ENCODE measurements at places on chromosomes 4 and X.
A peak's percentile ranks its signal among the peaks of the same experiment; 100 is the strongest.

- DNase-seq, result peak; percentile 6
Observed at GRCh38 chrX:155048977-155049619, 21.8 kb downstream of the CMC4 start.

DNA sequence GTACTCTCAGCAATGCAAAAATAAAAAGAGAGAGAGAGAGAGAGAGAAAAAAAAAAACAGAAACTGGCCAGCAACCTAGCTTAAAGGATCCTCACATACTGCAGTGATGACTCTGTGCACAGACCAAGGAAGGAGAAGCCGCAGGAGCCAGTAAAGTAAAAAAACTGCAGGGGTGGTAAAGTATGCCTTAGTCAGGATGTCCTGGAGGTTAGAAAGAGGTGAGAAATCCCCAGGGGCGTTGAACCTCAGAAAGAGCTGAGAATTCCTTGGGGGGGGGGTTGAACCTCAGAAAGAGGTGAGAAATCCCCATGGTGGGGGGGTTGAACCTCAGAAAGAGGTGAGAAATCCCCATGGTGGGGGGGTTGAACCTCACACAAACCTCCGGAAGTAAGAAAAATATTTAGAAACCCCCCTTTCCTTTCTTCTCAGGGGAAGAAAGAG lies 48.0 kb downstream of the MAGEA9 start:
- DNase-seq, result no peak

- no peak for DNase-seq
Observed at GRCh38 chr4:8689741-8690140, 97.2 kb downstream of the CPZ start.

DNA sequence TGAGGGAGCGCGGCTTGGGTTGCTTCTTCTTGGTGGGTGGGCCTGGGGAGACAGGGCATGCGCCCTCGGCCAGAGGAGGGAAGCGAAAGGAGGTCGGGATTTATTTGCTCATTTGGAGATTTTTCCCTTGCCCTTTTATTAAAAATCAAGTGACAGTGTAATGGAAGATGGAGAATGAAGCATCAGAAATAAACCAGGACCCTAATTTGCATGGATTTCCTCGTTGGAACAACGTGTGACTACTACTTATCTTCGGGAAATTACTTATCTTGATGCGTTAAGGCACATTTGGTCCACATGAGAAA lies 709 bp upstream of the CLOCK start:
- DNase-seq, result no peak

- no peak for DNase-seq
Observed at GRCh38 chr4:10917566-10917965, 233.0 kb upstream of the CLNK start.

DNA sequence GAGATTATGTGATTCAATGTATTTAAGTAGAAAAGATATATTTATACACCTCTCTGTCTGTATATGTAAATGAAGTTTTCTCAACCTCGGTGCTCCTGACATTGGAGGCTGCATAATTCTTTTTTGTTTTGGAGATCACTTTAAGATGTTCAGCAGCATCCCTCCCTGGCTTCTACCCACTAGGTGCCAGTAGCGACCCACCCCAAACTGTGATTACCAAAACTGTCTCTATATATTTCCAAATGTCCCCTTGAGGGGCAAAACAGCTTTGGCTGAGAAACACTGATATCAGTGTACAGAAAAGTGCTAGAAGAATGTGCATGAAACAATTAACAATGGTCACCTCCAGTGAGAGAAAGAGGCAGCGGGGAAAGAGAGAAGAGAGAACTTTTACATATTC lies 51.2 kb downstream of the DCX start:
- DNase-seq, result no peak

- no peak for DNase-seq
Observed at GRCh38 chr4:78057600-78058550, 752 bp downstream of the FRAS1 start.

GRCh38 chr4:3690551-3691152 lies 75.5 kb upstream of the ADRA2C start:
- no peak for DNase-seq

DNA sequence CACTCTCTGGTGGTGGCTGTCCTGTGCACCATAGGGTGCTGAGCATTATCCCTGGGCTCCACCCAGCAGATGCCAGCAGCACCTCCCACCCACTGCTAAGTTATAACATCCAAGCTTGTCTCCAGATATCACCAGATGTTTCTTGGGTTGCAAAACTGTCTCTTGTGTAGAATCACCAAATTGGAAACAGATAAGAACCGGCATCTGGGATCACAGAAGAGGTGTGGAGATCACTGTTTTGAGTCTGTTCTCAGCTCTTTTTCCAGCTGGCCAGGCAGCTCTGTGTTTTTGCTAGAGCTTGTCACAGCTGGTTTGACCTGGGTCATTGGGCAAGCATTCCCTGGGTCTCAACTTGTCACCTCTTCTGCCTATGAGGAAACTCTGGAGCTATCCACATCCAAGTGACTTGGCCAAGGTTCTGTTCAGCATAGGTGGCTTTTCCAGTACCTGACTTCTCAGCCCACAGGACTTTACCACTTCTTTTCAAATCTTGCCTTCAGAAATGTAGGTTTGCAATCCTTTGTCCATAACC lies 15.3 kb upstream of the PUDP start:
- DNase-seq, result no peak

DNA sequence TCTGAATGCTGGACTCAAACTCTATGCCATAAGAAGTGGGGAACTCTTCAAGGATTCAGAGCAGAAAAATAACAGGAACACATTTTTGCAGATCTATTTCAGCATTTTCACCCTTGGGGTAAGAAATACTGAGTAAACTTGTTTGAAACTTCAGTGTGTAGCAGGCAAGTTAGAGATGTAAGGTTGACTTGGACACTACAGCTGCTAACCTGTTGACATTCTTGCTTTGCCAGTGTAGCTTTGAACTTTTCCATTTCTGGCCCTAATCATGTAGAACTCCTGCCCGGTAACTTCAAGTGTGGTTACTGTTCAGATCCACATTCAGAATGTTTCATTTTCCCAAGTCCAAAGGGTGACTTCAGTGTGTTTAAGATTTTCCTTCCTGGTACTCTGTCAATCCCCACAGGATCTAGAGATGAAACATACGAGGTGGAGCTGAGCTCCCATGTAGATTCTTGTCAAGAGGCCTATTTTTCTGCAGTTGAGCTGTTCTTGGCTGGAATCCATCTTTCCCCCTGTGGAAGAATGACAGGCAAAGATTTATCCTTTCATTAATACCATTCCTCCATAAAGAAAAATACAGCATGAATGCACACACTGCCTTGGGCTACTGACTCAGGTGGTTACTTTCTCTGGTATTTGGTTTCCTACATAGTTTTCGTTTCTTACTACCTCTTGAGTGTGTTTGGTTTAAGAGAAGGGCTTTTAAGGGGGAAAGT lies 34.1 kb downstream of the FHDC1 start:
- DNase-seq, result no peak
